Stimulated activated CD4-positive, alpha-beta T cell treated with anti-CD3 and anti-CD28 coated beads, Interleukin-4, amount 100 ng/mL, for 24 hours (primary cell): ENCODE measurements at places on chromosomes 2 and 18.
A peak's percentile ranks its signal among the peaks of the same experiment; 100 is the strongest.

DNA sequence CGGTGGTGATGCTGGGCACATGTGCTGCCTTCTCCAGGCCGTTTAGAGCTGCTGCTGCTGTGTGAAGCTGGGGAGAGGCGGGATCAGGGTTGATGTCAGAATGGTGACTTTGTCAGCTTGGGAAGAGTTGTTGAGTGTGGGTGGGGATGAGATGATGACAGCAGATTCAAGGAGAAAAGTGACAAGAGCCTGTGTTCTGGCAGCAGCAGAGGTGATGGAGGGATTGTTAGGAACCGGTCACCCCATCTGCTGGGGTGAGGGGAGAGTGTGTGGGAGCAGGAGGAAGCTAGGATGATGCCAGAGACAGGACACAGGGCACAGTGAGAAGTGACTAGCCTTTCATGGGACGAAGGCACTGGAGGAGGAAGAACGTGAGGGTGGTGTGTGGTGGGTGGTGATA, 345.5 kb downstream of the RNF144A start:
- no peak for DNase-seq

DNA sequence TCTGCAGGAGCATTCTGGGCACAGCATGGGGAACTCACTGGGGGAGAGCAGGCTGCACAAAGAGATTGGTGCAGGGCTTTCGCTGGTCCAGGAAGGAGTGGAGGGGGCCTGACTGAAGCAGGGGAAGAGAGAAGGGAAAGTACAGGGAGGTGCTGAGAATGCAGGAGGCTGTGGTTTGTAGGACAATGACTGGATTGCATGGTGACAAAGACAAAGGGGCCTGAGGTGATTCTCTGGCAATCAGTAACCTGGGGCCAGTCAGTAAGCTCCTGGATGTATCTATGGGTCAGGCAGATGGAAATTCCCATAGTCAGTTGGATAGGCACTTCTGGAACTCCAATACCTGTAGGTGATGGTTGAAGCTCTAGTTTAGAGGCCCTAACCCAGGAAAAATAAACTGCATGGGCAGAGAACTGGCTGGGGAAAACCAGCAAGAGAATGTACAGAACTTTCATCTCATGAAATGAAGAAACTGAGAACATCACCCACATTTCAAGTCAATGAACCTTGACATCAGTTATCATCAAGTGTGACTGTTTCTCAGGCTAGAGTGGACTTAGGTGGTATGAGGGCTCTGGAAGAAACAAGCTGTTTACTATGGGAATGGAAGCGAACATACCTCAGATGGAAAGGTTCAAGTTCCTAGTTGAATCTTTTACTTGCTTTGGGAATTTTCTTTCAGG, 193.2 kb downstream of the TPGS2 start:
- no peak for DNase-seq

GRCh38 chr2:37623971-37624900, 47.2 kb downstream of the CDC42EP3 start:
- DNase-seq = peak; percentile 47

GRCh38 chr18:34957119-34957863, 83.9 kb upstream of the MAPRE2 start:
- no peak for DNase-seq

DNA sequence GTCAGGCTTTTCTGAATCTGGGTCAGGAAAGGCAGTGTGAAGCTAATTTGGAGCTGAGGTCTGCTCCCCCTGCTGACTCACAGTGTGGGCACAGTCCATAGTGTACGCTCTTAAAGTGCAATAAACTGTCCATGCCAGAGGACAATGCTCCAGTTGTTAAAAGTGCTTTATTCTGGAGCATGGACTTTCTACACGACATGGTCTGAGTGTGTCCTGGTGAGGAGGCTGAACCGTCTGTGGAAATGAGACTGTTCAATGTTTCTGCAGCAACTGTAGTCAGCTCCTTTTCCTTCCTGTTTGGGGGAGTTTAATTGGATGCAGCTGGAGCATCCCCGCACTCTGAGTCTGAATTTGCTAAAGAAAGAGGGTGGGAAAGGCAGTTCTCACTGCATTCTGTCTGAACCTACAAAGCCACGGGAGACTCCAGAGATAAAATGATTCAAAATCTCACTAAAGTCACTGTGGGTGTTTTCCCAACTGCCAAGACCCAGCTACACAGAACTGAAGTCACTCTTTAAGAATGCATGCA, 110.2 kb upstream of the TRIB2 start:
- DNase-seq = no peak

DNA sequence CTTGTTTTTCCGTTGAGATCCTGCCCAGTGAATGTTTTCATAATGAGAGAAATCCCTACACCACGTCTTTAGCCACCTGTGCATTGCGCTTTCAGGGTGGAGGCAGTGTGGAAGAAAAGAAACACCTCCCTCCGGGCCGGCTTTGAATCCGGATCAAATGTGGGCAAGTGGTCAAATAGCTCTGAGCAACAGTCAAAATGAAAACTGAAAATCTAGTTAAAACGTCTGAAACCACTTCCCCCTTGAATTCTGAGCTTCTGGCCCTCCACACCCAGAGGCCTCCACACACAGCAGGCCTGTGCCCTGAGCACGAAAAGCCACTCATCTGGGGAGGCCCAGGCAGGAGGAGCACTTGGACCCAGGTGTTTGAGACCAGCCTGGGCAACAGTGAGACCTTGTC, 263.6 kb upstream of the SALL3 start:
- no peak for DNase-seq

- no peak for DNase-seq
These were observed 259.5 kb downstream of the SP3 start for GRCh38 chr2:173705656-173706055.

- no peak for DNase-seq
These were observed 79.5 kb downstream of the INPP4A start for GRCh38 chr2:98524168-98524567.

DNA sequence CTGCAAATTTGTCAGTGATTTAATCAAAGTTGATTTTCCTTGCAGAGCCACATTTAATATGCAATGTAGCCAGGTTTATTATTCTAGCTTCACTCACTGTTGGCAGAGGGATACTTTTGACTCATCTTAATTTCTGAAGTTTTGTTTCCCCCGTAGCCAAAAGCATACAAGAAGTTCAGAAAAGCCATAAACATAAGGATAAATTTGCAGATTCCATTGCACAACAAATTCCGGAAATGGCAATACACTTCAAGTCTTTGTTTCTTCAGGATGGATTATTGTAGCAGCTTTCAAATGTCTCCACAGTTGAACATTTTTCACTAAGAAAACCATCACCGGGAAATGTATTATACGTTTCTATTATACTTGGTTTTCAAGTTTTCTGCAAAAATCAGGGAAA, 88.0 kb upstream of the ZCCHC2 start:
- DNase-seq = no peak

DNA sequence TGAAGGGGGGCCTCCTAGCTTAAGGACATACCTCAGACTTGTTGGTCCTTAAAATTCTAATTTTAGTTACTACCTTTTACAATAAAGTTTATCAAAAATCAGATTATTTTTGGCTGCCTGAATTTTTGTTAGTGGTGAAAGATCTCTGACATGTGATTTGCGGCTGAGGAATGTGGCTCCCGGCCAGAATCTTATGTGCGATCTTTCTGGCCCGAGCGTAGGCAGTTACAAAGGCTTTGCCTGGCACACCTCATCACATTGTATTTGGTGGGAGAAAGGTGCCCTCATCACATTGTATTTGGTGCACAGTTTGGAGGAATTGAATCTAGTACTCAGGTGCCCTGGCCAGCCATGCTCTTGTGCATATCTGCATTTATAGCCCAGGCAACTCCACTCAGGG, 289.1 kb downstream of the GULP1 start:
- DNase-seq = no peak

GRCh38 chr2:235255693-235256092, 238.2 kb upstream of the AGAP1 start:
- no peak for DNase-seq

GRCh38 chr2:175976391-175977157, 25.5 kb downstream of the LNPK start:
- DNase-seq = no peak

- DNase-seq = no peak
These were observed 118.2 kb downstream of the ZNF521 start for GRCh38 chr18:25233528-25234321.

- DNase-seq = no peak
These were observed 4.4 kb downstream of the DDX18 start for GRCh38 chr2:117818921-117819320.

GRCh38 chr2:205880048-205880447, 197.7 kb downstream of the NRP2 start:
- no peak for DNase-seq

GRCh38 chr2:200199005-200199404, 107.5 kb upstream of the SPATS2L start:
- no peak for DNase-seq

GRCh38 chr2:55947752-55948151, 24.2 kb upstream of the EFEMP1 start:
- no peak for DNase-seq

DNA sequence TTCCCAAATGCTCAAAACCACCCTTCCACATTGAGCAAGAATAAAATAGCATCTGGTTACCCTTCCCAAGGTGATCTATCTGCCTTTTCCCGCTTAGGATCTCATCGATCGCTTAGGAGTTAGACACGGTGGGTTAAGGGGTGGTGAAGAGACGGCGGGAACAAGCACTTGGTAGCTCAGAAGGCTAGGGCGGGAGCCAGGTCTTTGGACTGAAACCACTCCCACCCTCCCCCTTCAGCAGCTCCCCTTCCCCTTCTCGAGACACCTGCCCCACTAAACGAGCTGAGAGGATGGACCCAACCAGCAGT, 513 bp downstream of the THOC1 start:
- DNase-seq = no peak

DNA sequence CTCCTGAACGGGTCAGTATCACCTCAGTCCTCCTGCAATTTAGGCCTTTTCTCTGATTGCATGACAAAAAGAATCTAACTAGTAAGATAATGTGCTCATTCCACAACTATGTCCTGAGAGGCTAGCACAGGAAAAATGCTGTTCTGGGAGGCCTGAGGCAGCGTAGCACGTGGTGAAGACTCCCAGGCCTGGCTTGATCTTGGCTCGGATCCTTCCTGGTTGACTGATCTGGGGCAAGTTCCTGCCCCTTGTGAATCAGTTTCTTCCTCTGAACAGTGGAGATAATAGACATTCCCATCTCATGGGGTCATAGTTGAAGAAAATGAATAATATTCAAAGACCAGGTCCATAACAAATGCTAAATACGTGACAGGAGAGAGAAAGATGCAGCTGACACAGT, 12.3 kb downstream of the FBLN7 start:
- no peak for DNase-seq

- DNase-seq = peak; percentile 69
These were observed 6.9 kb upstream of the STAT1 start for GRCh38 chr2:191020742-191021381.

- DNase-seq = no peak
These were observed 163.6 kb upstream of the ALKAL2 start for GRCh38 chr2:451495-451894.

DNA sequence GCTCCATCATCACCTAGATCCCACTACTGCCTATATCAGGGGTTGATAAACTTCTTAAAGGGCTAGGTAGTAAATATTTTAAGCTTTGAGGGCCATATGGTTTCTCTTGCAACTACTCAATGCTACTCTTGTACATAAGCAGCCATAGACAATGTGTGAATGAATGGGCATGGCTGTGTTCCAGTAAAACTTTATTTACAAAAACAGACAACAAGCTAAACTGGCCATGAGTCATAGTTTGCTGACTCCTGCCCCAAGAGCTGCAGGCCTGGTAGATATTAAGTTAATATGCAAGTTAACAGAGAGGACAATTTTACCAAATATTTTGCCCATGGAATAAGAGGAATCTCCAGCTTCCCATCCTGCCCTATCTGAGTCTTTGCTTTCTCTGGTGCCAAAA, 29.8 kb upstream of the MYO3B start:
- DNase-seq = no peak

- no peak for DNase-seq
These were observed 53.7 kb downstream of the SCN7A start for GRCh38 chr2:166440313-166440712.

DNA sequence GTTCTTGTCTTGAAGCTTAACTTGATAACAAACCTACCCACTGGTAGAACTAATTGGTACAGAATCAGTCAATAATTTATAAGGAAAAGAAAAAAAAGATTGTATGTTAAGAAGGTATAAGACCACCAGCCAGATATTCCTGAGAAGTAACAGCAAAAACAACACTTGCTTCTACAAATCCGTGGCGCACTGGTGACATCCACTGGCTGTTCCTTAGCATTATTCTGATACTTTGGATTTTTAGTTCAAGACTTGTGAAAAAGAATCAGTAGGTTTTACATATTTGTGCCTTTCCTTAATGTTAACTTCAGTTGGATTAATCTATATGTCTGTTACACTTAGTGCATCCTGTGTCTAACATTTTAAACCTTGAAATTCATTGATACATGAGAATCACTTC, 141.8 kb downstream of the GRB14 start:
- no peak for DNase-seq

DNA sequence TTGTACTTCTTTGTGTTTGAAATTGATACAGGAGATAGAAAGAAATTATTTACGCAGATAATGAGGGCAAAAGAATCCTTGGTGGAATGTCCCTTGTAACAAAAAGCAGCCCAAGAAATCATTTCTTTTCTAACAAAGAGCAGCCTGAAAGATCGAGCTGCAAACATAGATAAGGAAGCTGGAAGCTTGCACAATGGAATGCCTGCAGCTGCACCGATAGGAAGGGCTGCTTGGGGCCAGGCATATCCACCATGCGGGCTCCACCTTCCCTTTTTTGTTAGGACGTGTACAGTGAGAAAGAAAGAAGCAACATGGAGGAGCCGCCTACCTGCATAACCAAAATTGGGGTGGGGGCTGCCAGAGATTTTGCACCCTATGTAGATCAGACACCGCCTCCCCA, 568.7 kb downstream of the METTL4 start:
- no peak for DNase-seq

GRCh38 chr2:127174136-127174535, 46.0 kb downstream of the CYP27C1 start:
- DNase-seq = no peak

DNA sequence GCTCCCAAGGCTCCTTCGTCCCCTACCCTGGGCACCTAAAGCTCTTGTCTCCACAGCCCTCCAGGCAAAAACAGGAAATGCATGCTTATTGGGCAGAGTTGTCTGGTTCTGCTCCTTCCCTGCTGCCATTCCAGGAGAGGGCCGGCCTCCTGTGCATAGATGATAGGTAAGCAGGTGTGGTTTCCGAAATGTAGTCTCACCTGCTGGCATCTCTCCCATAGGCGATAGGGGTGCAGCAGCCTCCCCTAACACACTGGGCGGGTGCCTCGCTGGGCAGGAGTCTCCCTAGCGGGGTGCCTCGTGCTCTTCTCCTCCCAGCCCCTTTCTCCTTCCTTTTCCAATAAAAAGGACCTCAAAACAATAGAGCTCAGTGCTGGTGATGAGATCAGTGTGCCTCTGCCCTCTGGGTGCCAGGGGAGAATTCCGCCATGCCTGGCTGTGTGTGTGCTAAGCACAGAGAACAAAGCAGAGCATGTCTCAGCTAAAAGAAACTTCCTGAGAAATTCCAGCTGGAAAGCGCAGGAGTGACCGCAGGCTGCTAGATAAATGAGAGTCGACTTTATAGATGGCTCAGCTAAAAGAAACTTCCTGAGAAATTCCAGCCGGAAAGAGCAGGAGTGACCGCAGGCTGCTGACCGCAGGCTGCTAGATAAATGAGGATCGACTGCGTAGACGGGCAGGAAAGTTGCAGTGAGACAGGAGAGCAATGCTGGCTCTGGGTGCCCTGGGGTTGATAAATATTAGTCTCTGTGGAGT, 11.3 kb upstream of the PXDN start:
- DNase-seq = no peak

- no peak for DNase-seq
These were observed 225.9 kb downstream of the C1D start for GRCh38 chr2:67836866-67837265.

- DNase-seq = no peak
These were observed 12.4 kb upstream of the ANKRD44 start for GRCh38 chr2:197322724-197323720.
